Sciatic nerve (tissue), 2 donors: ENCODE measurements at places on chromosomes 13 and 19.

- no peak for DNase-seq
Observed at GRCh38 chr13:111866731-111867245, 200.2 kb upstream of the SOX1 start.

- DNase-seq: no peak
Observed at GRCh38 chr13:71619096-71619495, 247.9 kb downstream of the DACH1 start.

GRCh38 chr19:19642506-19643157 lies 825 bp downstream of the GMIP start:
- no peak for DNase-seq

GRCh38 chr19:40740747-40741146 lies 9.5 kb downstream of the ACTMAP start:
- no peak for DNase-seq

DNA sequence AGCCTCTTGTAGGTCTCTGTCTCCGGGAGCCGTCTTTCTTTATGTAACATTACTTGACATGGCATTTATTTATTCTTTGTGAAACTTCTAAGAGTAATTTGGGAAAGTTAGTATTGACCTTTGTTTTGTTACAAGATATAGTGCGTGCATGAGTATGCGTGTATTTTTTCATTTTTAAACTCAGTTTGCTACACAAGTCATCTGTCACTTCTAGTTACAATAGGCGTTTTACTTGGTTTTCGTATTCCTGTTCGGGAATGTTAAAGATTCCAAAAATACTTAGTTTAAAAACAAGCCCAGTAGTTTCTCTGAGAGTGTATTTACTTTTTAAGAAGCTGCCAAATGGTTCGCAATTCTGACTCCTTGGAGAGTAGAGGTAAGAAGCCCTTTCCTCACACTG lies 3.2 kb downstream of the PDS5B start:
- no peak for DNase-seq
